ENCODE measurements at places on chromosomes 11 and 22.

DNA sequence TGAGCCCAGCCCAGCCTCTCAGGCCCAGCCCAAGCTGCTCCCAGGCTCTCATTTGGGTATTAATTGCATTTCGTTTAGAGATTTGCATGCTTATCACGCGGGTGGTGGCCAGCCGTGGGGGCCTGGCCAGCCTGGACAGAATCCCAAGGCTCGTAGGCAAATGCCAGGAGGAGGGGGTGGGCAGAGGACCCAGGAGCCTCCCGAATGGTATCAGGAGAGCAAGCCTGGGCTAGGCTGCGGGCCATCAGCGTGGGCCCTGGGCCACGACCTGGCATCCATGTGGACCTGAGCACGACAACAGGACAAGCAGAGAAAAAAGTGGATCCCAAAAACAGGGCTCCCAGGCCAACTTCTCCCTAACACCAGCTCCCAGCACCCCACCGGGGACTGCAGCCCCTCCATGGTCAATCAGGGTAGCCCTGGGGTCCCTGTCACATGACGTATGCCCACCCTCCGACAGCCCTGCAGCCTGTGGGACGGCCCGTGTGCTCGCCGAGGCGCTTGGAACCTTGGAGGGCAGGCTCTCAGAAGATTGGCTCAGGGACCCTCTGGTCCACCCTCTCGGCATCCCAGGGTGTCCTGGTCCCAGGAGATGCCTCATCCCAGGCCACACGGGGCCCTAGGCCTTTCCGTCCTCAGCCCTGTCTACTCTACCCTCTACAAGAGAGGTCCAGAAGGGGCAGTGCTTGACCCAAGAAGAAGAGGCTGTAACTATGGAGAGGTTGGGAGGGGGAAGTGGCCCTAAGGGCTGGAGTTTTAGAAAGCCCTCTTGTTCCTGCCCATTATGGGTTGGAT is 8.8 kb downstream of the ASCL2 start:
- no peak for DNase-seq

- no peak for DNase-seq
These were observed 8.0 kb downstream of the PHLDA2 start for GRCh38 chr11:2921261-2921660.

GRCh38 chr11:112267188-112267591 is 6.5 kb upstream of the PLET1 start:
- DNase-seq, result no peak

DNA sequence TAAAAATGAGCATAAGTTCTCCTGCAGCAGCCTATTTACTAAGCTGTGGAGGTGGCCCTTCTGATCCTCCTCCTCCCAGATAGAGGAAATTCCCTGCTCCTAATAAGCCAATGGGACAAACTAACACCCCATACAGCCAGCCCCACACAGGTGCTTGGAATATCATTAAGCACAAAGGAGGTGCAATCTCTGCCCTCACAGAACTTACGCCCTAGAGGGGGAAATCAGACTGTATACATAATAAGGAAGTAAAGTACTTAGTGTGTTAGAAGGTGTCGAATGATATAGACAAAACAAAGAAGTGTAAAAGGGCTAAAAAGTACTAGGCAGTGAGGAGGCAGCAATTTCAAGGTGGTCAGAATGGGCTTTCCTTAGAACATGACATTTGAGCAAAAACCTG is 5.8 kb downstream of the MS4A12 start:
- DNase-seq, result no peak

GRCh38 chr11:130037881-130038585 is 31.7 kb upstream of the APLP2 start:
- no peak for DNase-seq

GRCh38 chr11:3092603-3093141 is 35.4 kb upstream of the CARS1 start:
- no peak for DNase-seq

DNA sequence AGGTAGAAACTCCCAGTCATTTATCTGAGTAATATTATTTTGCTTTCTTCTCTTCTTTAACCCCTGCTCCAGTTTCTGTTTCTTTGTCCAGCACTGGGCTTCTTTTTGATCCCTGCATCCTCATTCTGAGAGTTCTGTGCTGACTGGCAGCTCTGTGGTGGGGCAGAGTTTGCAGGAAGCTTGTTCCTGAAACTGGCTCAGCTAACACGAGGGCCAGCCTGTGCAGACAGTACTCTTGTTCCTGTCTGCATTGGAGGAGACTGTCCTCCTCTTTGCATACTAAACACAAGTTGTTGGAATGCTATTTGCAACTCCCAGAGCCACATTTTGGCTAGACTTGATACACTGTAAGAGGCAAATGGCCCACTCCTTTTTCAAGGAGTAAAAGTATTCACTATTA is 93.1 kb upstream of the HORMAD2 start:
- no peak for DNase-seq

DNA sequence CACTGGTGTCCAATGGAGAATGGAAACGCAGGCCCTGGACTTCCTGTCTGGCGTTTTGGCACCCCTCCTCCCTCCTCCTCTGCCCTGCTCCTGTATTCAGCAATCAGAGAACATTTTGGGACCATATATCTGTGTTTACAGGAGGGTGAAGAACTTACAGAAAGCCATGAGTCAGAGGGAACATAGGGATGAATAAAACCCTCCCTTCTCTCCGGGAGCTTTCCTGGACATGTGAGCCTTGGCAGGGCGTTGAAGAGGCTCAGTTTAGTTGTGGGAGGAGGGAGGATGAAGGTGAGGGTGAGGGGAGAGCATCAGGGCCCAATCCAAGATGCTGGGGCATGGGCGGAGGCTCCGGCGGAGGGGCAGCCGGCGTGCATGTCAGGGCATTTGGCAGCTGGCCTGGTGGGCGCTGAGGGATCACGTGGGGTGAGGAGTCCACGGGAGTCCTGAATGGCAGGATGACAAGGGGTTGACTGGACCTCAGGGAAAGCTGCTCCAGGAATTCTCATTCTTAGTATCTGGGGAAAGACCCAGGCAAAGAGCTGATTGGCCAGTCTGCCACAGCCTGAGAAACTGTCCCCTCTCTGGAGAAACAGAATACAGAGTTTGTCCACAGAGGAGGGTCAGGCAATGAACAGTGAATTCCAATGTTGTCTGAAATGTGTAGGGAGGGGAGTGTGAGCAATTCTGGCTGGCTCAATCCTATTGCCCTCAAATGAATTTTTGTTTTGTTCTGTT is 28.9 kb downstream of the MICAL2 start:
- DNase-seq, result no peak

- DNase-seq, result no peak
These were observed 71.2 kb downstream of the FBXO7 start for GRCh38 chr22:32545801-32546200.

GRCh38 chr11:315051-315481 is 1.2 kb downstream of the IFITM1 start:
- DNase-seq, result no peak

GRCh38 chr22:16131918-16132317 is 442.1 kb downstream of the POTEH start:
- DNase-seq, result no peak

GRCh38 chr11:110629594-110629993 is 82.6 kb downstream of the ARHGAP20 start:
- DNase-seq, result no peak

GRCh38 chr11:62171261-62171723 is 18.7 kb upstream of the SCGB1D1 start:
- peak; percentile 76 for DNase-seq

DNA sequence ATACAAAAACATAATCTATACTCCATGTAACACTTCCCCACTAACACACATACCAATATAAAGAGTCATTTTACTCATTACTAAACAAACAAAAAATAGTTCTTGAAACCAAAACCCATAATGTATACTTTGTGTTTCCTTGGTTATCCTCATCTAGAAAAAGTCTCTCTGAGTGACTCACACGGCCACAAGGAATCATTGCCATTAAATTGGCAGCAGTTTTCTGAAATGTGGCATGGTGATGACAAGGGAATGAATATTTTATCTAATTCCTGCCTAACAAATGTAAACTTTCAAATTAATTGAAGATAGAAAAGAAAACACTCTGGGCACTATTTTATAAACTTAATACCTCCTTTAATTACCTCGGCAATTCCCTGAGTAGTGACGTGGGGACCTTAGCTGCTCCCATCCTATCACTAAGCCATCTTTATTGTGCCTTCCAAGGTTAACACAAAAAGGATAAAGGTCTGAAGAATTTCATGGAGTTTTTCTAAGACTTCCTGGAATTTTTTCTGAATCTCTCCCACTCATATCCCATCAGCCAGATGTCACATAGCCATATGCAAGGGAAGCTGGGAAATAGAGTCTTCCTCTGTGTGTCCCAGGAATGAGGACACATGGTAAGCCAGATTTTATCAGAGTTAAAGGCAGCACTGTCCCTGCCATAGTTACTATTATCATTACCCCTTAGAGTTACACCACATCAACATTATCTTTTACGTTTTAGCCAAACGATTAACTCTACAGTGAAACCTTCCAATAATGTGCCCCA is 857.2 kb upstream of the TENM4 start:
- DNase-seq, result no peak

DNA sequence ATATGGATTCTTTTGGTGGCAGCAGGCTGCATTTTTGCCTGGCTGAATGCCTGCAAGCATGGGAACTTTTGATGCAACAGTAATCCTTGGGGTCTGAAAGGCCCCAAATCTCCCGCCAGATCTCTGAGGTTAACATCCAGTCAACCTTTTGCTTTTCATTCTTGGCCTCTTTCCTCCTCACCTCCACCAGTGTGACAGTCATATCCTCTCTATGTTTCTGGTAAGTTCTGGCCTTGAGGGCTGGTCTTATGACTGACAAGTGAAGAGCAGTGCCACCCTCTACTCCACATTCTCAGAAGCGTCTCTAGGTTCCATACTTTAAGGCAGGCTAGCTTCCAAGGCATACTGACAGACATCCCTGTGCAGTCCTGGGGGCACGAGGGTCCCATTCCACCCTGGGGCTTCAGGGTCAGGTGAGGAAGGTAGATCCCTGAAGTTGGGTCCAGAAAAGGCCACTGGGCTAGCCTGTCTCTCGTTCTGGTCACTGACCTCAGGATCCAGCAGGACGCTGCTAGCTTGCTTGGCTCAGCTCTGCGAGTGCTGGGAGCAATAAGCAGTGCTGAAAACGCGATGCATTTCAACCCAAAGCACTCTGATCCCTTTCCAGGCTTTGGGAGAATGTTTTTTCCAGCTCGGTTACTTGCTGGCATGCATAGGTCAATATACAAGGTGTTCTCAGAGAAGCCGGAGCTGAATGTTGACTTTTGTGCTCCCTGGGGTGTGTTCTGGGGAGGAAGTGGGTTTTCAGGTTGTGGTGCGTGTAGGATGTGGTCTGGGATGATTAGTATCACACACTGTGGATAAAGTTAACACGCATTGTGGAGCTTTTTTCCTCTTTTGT is 75.2 kb downstream of the PTPRJ start:
- DNase-seq, result peak; percentile 19

DNA sequence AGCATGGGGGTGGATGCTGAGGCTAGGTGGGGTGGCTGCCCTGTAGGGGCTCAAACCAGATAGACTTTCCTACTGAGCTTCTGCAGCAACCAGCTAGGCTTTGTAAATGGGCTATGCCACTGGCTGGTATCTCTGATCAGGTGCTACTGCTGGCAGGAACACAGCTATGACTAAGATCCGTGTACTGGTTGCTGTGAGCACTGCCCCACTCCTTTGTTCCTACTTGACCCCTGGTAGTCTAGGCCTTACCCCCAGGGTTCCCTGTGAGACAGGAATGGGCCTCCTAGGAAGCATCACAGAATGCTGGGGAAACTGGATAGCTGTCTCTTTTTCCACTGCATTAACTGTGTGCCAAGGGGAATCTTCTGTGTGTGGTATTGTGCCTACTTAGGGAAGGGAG is 58.4 kb upstream of the GAB2 start:
- DNase-seq, result no peak

- no peak for DNase-seq
These were observed 368.1 kb downstream of the DCDC1 start for GRCh38 chr11:31001427-31001826.

- DNase-seq, result no peak
These were observed 14.9 kb downstream of the AP2A2 start for GRCh38 chr11:940496-941135.

DNA sequence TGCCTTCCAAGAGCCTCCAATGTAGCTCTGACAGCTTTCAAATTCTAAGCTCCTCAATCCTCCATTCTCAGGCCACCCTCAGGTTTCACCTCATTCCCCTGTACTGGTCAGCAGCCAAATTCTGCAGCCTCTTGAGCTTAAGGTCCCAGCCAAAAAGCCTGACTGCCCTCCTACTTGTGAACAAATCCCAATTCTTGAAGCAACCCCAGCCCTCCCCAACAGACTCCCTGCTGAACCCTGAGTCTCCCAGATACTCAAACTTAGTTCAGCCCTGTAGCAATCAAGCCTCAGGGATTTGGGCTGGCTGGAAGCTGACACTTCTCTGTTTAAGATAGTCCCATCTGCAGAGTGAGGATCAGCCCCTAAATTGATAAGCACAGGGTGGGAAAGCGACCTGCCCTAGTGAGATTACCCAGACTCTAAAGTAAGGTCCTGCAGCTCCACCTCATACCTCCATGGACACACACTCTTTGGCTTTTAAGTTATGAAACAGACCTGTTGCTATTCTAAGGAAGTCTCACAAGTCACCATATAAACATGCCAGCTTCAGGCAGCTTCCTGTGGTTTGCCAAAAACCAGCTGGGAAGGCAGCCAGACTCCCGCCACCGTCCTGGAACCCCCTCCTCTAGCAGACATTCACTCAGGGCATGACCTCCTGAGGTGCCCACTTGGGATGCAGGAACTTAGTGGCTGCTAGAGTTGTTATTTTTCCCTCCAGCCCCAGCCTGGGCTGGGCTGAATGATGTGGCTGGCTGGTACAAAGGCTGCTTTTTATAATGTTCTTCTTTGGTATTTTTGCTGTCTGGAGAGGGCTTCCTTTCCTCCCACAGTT is 82.5 kb upstream of the PICALM start:
- DNase-seq, result no peak

- DNase-seq, result no peak
These were observed 59.6 kb downstream of the CHRDL2 start for GRCh38 chr11:74671520-74672196.

- DNase-seq, result no peak
These were observed 40.2 kb downstream of the LMO1 start for GRCh38 chr11:8223513-8223900.

- DNase-seq, result no peak
These were observed 2.2 kb downstream of the NPTXR start for GRCh38 chr22:38841635-38842034.

DNA sequence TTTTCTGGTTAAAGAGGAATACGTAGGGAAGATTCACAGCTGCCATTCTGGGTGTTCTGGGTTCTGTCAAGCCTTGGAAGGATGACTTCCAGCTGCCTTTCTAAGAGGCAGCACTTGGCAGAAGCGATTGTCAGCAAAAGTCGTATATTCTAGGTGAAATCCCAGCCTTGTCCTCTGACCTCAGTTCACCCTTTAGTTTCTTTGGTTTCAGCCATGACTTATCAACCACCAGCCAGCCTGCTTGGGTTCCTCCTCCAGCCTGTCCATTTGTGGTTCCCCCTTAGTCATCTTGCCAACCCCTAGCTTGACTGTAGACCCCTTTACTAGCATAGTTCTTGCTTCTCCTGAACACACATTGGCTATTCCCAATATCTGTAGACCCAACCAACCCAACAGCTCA is 102.3 kb upstream of the CD44 start:
- no peak for DNase-seq

All from stimulated activated CD4-positive, alpha-beta T cell treated with anti-CD3 and anti-CD28 coated beads, Interleukin-12 subunit alpha, Interleukin-12 subunit beta, amount 100 ng/mL, for 24 hours (primary cell).